ENCODE measurements at places on chromosomes 16 and 17. TPM values are rescaled to one million over a fixed set of nuclear protein-coding genes. Genes with fewer than 3 reads are reported as not detected.

Gene CCDC144A
- total RNA-seq = 2.7 TPM

GRCh38 chr16:2043667-2044451 is 3.8 kb downstream of the NTHL1 start:
- H3K4me1 ChIP-seq = peaks cover 18% of the 10 kb centered on the region
- H3K27me3 ChIP-seq = no peaks in the 10 kb centered on the region
- no peak overlapping the region for H3K4me3 ChIP-seq

Gene NPIPB8
- 0.70 TPM for total RNA-seq

- no peak overlapping the region for H3K4me3 ChIP-seq
- no peak overlapping the region for H3K27ac ChIP-seq
- no peaks in the 10 kb centered on the region for H3K36me3 ChIP-seq
- H3K27me3 ChIP-seq = peaks cover 39% of the 10 kb centered on the region
- peak; percentile 25 for DNase-seq
These were observed 23.0 kb upstream of the NSRP1 start for GRCh38 chr17:30093463-30094147.

DNA sequence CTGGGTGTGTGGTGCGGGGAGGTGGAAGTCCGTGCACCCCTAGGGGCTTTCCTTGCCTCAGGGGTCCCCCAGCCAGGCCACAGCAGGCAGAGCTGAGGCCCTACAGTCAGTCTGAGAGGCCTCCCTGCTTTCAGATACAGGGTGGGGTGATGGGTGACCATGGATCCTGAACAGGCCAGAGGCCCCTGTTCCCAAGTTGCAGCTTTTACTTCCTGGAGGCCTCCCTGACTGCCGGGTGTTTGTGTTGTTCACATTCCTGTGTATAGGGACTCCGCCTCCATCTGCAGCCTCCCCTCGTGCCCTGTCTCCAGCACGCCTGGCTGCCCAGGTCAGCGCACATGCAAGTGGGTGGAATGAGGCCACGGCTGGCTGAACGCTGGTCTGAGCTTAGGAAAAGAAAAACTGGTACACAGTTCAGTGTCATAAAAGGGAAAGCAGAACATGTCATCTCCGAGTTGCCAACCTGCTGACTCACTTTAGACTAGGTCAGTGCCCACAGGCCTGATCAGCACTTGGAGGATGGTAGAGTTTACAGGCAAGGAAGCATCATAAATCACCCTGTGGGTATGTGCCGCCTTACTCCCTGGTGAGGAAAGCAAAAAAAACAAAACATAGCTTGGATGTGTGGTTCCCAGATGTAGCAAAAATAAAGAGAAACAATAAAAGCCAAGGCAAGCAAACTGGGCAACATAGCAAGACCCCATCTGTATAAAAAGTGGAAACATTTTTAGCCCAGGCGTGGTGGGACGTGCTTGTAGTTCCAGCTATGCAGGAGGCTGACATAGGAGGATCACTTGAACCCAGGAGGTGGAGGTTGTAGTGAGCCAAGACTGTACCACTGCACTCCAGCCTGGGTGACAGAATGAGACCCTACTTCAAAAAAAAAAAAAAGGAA is 6.2 kb upstream of the SLC7A6 start:
- peaks cover 5% of the 10 kb centered on the region for H3K36me3 ChIP-seq
- no peak overlapping the region for H3K4me3 ChIP-seq
- no peak overlapping the region for H3K27ac ChIP-seq
- no peaks in the 10 kb centered on the region for H3K27me3 ChIP-seq
- DNase-seq = no peak

- peaks cover 22% of the 10 kb centered on the region for H3K27me3 ChIP-seq
- H3K27ac ChIP-seq = no peak overlapping the region
- no peak for DNase-seq
- H3K36me3 ChIP-seq = no peaks in the 10 kb centered on the region
These were observed 1.7 kb downstream of the SLC22A31 start for GRCh38 chr16:89198417-89199240.
